Amygdala (tissue), 56 donors: ENCODE measurements at places on chromosomes 2 and 18.

DNA sequence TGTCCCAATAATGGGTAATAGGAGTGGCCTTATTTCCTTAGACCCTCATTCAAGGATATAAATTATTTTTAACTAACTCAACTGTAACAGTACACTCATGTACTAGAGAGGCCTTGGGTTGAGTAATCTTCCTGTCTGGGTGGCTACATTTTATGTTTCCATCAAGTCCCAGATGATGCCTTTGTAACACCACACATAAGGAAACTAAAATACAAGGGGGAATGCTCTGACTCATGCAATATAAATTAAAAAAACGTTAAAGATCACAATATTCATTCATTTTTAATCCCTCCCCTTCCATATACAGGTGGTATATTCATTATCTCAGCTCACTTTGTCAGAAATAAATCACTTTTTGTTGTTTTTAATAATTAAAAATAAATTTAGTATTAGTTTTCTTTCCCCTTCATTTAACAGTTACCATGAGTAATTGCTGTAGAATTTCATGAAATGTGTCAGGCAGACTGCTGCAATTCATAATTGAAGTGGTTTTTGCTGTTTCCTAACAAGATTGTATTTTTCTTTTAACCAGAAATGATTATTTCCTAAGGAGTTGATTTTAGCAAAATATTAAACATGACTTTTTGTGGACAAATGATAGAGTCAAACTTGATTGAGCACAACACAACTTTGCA, 1403.6 kb downstream of the SUCLG1 start:
- no peak for DNase-seq

GRCh38 chr2:138752197-138752956, 27.8 kb downstream of the NXPH2 start:
- DNase-seq: no peak

DNA sequence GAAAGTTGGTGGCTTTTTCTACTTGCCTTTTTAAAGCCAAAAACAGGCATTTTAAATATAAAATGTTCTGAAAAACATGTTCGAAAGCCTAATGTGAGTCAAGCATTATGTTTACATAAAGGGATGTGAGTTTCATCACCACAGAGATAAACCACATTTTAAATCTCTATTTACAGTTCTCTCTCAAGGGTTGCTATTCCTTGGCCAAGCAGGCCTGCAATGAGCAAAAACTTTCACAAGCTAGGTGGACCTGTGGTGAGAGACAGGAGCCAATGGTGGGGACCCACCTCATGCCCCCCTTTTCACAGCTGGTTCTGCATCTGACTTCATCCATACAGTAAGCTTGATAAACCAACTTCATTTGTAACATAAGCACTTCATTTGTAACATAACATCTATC, 65.1 kb downstream of the CUL3 start:
- DNase-seq: no peak

DNA sequence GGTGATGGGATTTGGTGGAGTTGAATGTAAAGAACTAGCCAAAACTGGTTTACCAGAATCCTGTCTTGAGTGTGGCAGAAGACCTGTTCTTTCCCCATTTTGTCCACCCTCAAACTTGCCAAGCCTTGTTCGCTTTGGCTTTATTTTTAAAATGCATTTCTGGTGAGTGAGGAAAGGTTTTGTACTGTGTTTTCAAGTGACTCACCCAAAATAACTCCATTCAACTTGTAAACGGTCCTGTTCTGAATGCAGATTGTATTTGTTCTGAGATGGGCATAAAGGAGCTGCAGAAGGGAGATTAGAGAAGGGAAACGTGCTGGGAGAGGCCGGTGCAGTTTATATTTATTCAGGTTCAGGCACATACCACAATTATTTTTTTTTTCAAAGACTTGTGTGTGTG, 5.3 kb upstream of the ITPRID2 start:
- no peak for DNase-seq
